ENCODE measurements at places on chromosomes 7 and 10. TPM values are rescaled to one million over a fixed set of nuclear protein-coding genes. Genes with fewer than 3 reads are reported as not detected.

SEMA3A gene
- total RNA-seq, result 91.7 TPM

DRGX gene
- not detected for total RNA-seq

IL2RA gene
- total RNA-seq, result not detected

OR13A1 gene
- not detected for total RNA-seq

SFRP5 gene
- 3.9 TPM for total RNA-seq

STX1A gene
- total RNA-seq, result 20.6 TPM
